Esophagus mucosa (tissue), 1 donor: ENCODE measurements at places on chromosomes 1 and 21. TPM values are rescaled to one million over a fixed set of nuclear protein-coding genes. Genes with fewer than 3 reads are reported as not detected.

Gene SLAMF9
- 0.28 TPM for total RNA-seq

Gene DMBX1
- total RNA-seq, result not detected

Gene NOL9
- 19.7 TPM for total RNA-seq

Gene CA14
- 0.28 TPM for total RNA-seq

Gene C1orf115
- 2.5 TPM for total RNA-seq

Gene AADACL3
- total RNA-seq, result not detected

Gene NEGR1
- 0.16 TPM for total RNA-seq

Gene SYDE2
- total RNA-seq, result 0.84 TPM

Gene TEX38
- not detected for total RNA-seq

Gene ARF1
- total RNA-seq, result 273 TPM

Gene VAV3
- 50.7 TPM for total RNA-seq

Gene PAFAH2
- total RNA-seq, result 9.0 TPM

Gene LIN28A
- not detected for total RNA-seq

Gene TMOD4
- total RNA-seq, result not detected

Gene CLCA4
- total RNA-seq, result 230 TPM

Gene AMY1C
- not detected for total RNA-seq

Gene ABCD3
- total RNA-seq, result 30.3 TPM

Gene NUDT4B
- not detected for total RNA-seq

Gene SYNC
- 5.0 TPM for total RNA-seq

Gene HMGCS2
- 0.76 TPM for total RNA-seq

Gene TMEM50B
- 15.1 TPM for total RNA-seq

Gene NPL
- 11.5 TPM for total RNA-seq

Gene CLEC20A
- total RNA-seq, result not detected

Gene GNG4
- total RNA-seq, result 7.2 TPM

Gene OR2L8
- total RNA-seq, result not detected

Gene PLA2G2D
- 0.20 TPM for total RNA-seq

Gene OR2T4
- not detected for total RNA-seq

Gene TMCC2
- 1.00 TPM for total RNA-seq

Gene TYW3
- 10.5 TPM for total RNA-seq

Gene FOXD2
- 0.08 TPM for total RNA-seq

Gene ANXA9
- 0.40 TPM for total RNA-seq

Gene ORC1
- total RNA-seq, result 5.7 TPM

Gene CDA
- 97.6 TPM for total RNA-seq

Gene GBP4
- total RNA-seq, result 1.0 TPM

Gene FCGR3A
- 1.00 TPM for total RNA-seq

Gene FCRL1
- 1.2 TPM for total RNA-seq

Gene CENPF
- total RNA-seq, result 28.1 TPM

Gene UBL4B
- total RNA-seq, result not detected

Gene HSD3B1
- total RNA-seq, result not detected

Gene ALX3
- not detected for total RNA-seq

Gene KMO
- 0.12 TPM for total RNA-seq

Gene KRTAP12-2
- total RNA-seq, result not detected

Gene DNAI4
- total RNA-seq, result 0.56 TPM

Gene DENND4B
- total RNA-seq, result 12.1 TPM

Gene C1QTNF12
- total RNA-seq, result 3.9 TPM

Gene RIMKLA
- 0.08 TPM for total RNA-seq

Gene TFF1
- total RNA-seq, result not detected

Gene MX2
- total RNA-seq, result 4.2 TPM

Gene PEX10
- total RNA-seq, result 17.7 TPM

Gene PTPN14
- total RNA-seq, result 25.3 TPM

Gene SARS1
- total RNA-seq, result 154 TPM

Gene KRTAP13-2
- total RNA-seq, result not detected

Gene LRRC53
- total RNA-seq, result not detected
